ENCODE measurements at places on chromosomes 3 and 15.

DNA sequence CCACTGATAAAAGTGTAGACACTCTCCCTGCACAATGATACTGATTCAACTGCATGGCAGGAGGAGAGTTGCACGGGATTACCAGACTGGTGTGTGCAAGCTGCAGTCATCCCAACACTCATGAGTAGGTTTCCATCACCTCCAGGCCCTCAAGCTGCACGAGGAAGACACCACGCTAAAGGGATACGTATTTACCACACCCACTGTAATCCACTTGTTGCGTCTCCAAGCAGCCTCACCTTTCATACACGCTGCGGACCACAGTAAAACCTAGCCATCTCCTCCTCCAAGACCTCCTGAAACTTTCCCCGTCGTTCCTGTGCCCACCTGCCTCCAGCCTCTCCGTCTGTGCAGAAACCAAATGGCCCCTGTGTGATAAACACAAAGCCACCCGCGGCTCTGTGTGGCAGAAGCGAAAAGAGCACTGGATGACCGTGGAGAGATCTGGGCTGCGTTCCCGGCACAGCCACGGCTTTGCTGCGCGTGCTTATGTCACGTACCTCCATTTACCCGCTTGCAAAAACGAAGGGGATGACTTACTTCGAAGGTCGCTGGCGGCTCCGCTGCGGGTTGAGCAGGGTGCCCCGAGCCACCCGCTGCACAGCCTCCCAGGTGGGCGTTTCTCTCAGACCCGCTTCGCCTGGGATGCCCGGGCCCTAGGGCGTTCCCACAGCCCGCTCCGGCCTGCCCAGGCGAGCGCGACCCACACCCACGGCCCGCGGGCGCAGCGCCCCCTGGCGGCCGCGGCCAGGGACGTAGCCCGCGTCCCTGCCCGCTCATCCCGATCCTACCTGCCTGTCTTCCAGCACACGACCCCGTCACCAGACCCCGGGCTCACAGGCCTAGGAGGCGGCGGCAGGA, 643 bp downstream of the ABCC5 start:
- DNase-seq = peak; percentile 22

DNA sequence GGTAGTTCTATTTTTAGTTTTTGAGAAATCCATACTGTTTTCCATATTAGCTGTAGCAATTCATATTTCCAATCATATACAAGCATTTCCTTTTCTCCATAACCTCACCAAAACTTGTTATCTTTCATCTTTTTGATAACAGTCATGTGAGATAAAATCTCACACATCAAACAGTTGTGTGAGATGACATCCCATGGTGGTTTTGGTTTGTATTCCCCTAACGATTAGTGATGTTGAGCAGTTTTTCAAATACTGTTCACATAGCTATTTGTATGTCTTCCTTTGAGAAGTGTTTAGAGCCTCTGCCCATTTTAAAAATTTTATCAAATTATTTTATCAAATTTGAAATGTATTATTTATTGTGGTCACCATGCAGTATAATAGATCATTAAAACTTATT, 50.4 kb downstream of the FAM227B start:
- DNase-seq = no peak

- DNase-seq = no peak
These were observed 119.6 kb downstream of the ARNT2 start for GRCh38 chr15:80523746-80524145.

DNA sequence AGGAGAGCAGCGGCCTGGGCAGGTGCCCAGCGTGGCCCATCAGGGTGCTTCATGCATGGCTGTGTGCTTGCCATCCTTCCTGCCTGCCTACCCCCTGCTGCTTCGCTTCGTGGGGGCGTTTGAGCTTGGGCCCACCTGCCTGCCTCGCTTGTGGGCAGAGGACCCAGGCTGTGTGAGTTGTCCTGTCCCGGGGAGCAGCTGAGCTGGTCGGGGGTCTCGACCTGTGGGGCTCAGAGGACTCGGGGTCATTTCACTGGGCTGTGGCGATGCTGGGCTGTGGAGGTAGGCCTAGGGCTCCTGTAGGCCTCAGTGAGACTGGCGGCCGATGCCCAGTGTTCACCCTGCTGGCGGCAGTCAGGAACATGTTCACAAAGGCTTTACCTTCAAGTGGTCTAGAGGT, 12.1 kb upstream of the STAB1 start:
- no peak for DNase-seq

DNA sequence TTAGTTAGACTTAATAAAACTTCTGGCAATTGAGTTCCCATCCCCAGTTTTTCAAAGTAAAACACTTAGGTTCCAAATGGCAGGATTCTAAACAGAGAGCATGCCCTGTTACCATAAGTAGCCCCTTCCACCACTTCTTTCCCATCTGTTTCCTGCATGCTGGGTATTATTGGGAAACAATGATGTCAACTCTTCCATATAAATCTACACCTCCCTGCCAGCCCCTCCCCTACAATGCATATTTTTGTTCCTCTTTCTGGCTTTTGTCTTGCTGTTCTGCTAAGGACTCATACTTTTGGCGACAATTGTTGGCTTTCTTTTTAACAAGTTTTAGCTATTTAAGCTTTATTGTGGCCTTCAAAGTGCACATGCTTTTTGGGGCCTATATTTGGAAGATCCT, 11.1 kb downstream of the ARHGAP31 start:
- no peak for DNase-seq

DNA sequence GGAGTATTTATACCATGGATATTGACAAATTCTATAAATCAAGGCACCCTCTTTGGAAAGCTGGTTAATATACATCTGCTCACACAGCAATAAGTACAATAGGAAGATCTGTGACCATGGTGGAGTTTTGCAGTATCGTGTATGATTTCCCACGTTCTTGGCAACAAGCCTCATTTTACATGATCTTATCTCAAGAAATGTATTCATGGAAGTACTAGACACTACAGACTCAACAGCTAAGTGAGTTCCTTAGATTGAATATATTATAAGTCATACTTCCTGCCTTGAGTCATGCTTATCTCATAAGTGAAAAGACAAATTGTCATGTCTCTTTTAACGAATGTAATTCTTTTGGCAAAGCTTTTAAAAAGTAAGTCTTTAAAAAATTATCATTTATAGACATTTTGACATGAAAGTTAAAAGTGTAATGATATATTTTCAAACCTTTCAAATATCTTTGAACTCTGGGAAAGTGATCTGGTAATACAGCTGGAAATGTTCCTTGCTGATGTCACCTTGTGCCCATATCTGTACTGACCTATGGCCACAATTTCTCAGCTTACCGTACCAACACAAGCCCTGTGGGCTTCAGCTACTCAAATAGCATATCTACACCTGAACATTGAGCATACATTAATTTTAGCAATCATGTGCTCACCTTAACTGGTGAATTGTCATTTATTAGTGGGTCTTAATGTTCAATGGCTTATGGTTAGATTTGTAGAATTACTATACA, 130.3 kb upstream of the TMC3 start:
- DNase-seq = no peak

GRCh38 chr15:99053380-99054024, 45.9 kb upstream of the PGPEP1L start:
- DNase-seq = no peak

DNA sequence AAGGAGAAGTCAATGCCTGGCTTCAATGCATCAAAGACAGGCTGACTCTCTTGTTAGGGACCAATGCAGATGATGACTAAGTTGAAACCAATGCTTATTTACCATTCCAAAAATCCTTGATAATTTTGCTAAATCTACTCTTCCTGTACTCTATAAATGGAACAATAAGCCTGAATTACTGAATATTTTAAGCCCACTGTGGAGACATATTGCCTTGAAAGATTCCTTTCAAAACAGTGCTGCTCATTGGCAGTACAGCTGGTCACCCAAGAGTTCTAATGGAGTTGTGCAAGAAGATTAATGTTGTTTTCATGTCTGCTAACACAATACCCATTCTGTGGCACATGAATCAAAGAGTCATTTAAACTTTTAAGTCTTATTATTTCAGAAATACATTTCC, 181.0 kb upstream of the CBLB start:
- DNase-seq = no peak

DNA sequence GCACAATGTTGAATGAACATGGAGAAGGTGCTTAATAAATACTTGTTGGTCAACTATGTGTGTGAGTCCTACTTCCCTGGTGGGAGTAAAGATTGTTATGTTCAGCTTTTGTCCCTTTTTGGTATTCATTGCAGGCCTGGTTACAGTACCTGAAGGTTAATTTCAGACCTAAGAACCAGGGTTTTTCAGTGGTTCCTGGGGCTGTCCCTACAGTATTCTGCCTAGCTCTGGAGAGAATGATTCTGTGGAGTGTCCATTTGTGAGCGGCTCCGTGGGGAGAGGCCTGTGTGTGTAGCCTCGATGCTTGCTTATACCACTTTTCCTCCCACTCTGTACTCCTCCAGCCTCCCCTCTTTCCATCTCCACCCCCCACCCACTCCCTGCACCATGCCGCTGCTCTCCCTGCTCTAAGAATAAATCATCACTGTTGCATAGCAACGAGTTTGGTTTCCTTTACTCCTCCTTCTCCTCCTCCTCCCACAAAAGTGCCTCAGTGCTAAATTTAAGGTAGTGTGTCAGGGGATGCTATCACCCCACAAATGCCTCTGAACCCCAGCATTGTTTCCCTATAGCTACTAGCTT, 150.6 kb upstream of the ROPN1 start:
- no peak for DNase-seq

- no peak for DNase-seq
These were observed 79.9 kb upstream of the CADPS start for GRCh38 chr3:62955126-62955525.

DNA sequence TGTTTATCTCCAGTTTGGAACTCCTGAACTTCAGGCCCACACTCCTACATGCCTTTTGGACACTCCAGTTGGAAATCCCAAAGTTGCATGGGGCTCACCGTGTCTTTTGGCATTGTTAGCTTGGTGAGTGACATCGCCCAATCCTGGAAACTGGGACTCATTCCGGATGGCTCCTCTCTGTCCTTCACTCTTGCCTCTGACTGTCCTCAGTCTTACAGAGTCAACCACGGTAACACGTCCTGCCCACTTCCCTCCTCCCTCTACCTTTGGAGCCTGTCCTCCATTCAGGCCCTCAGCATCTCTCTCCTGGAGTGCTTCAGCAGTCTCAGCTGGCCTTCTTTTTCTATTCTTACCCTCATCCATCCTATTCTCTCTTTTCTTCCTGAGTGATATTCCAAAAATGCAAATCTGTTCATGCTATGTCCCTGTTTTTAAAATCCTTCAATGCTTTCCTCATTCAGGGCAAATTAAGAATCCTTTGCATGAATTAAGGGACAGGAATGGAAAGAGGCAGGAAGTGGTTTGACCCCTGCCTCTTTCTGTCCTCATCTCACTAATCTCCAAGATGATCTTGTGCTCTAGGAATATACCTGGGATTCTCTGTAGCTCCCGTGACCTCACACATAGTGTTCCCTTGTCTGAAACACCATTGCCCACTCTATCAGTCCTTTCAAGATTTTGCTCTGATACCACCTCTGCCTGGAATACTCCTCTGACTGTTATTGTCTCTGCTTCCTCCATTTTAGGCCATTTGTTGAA, 42.5 kb downstream of the LPP start:
- no peak for DNase-seq

GRCh38 chr3:35787936-35788335, 148.6 kb downstream of the ARPP21 start:
- DNase-seq = no peak

DNA sequence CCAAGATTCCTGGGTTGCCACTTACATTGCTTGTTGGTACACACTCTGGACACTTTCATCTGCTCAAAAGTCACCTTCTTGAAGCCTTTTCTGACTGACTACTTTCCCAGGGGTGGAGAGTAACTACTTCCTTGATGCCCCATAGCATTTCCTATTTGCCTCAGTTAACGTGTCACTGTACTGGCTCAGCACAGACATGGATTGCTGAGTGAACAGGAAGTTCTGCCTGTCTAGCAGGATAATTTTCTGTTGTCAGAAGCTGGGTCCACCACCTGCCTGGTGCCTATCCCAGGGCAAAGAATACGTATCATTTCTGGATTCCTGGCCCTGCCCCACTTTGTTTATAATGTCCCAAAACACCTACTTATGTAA, 15.3 kb upstream of the ABHD17C start:
- no peak for DNase-seq

- DNase-seq = no peak
These were observed 27.1 kb downstream of the CFAP161 start for GRCh38 chr15:81161160-81161673.

- no peak for DNase-seq
These were observed 110.5 kb upstream of the RAP2B start for GRCh38 chr3:153051427-153052095.

DNA sequence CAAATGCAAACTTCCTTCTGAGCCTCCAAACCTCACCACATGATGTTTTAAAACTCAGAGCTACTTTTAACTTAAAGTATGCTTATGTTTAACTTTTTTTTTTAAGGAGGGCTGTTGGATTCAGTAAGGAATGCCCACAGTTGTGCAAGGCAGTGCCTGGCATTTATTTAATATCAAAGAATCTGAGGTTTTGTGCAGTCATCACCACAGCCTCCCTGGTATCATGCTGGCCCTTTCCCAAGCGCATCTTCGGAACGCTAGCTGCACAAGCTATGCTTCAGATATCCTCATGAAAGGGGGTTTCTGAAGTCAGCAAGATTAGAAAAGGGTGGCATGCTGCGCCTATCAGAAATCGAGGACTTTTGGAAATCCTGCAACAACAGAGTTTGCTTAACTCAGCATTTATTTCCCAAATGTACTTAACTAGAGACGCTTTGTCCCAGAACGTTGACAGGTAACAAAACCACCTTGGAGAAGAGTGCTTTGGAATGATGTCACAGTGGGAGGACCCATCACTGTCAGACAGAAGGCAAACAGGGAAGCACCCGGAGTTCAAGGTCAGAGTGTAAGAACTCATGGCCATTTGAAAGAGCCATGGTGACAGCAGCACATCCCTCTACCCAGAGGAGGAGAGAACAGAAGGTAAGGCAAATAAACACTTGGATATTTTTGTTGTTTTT, 120.2 kb upstream of the IGF1R start:
- no peak for DNase-seq

- DNase-seq = no peak
These were observed 12.5 kb upstream of the CADM2 start for GRCh38 chr3:84946240-84946639.

DNA sequence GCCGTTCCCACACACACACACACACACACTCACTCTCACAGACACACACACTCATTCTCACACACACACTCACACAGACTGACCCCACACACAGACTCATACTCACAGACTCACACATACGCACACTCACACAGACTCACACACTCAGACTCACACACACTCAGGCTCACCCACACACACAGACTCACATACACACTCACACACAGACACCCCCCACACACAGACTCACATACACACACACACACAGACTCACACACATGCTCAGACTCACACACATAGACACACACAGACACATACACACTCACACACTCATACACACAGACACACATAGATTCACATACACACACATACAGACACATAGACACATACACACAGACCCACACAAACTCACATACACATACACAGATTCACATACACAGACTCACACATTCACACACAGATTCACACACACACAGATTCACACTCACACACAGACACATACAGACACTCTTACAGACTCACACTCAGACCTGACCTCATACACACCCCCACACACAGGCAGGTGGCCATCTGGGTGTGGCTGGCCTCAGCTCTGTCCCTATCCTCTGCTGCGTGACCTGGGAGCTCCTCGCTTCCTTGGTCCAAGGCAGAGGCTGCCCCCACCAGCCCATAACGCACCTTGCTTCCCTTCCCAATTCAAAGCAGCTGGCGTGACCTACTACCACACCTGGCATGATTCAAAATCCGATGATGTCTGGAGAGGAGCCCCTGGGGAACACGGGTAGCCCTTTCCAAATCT, 1.9 kb downstream of the C3orf22 start:
- DNase-seq = no peak
